ENCODE measurements at places on chromosomes 2 and 18.
A peak's percentile ranks its signal among the peaks of the same experiment; 100 is the strongest.

- DNase-seq, result no peak
Observed at GRCh38 chr2:164651361-164651760, 30.1 kb upstream of the GRB14 start.

GRCh38 chr18:3015204-3015592 lies 2.3 kb upstream of the LPIN2 start:
- DNase-seq, result peak; percentile 66

- DNase-seq, result no peak
Observed at GRCh38 chr2:37849911-37850310, 75.2 kb upstream of the RMDN2 start.

- no peak for DNase-seq
Observed at GRCh38 chr2:218727502-218728165, 17.0 kb downstream of the TTLL4 start.

- no peak for DNase-seq
Observed at GRCh38 chr2:147172493-147173188, 672.2 kb upstream of the ACVR2A start.

- DNase-seq, result no peak
Observed at GRCh38 chr2:144597894-144598593, 78.1 kb upstream of the ZEB2 start.
